ENCODE measurements at places on chromosomes 11 and 22. TPM values are rescaled to one million over a fixed set of nuclear protein-coding genes. Genes with fewer than 3 reads are reported as not detected.

The SMTNL1 gene
- total RNA-seq: not detected

The ALDH3B1 gene
- 46.8 TPM for total RNA-seq

The IGLL1 gene
- not detected for total RNA-seq

The ZP1 gene
- total RNA-seq: not detected
